Endodermal cell (in vitro differentiated cells): ENCODE measurements at places on chromosomes 12 and 14. TPM values are rescaled to one million over a fixed set of nuclear protein-coding genes. Genes with fewer than 3 reads are reported as not detected.

CCDC38 gene
- total RNA-seq = 0.19 to 0.35 TPM in 2 of 3 replicates, not detected in the other

RERG gene
- 0.42 to 0.69 TPM in 2 of 3 replicates, not detected in the other for total RNA-seq

YY1 gene
- 89.0 to 103 TPM (median 100 TPM) in 3 replicates for total RNA-seq

CYP27B1 gene
- 1.4 and 3.1 TPM in 2 replicates for total RNA-seq

KLHL33 gene
- total RNA-seq = 0.09 TPM in 2 replicates

TEX52 gene
- total RNA-seq = 0.22 and 0.41 TPM in 2 replicates

ATL1 gene
- 1.7 to 1.9 TPM (median 1.7 TPM) in 3 replicates for total RNA-seq

MSRB3 gene
- total RNA-seq = 0.72 and 1.2 TPM in 2 replicates

LRRC43 gene
- total RNA-seq = 1.4 and 1.5 TPM in 2 replicates

P2RX2 gene
- 0.55 to 1.1 TPM (median 0.97 TPM) in 3 replicates for total RNA-seq

NKX2-1 gene
- total RNA-seq = 0.34 and 0.62 TPM in 2 replicates

MMP19 gene
- 0.40 to 1.1 TPM (median 0.59 TPM) in 3 replicates for total RNA-seq

DNA sequence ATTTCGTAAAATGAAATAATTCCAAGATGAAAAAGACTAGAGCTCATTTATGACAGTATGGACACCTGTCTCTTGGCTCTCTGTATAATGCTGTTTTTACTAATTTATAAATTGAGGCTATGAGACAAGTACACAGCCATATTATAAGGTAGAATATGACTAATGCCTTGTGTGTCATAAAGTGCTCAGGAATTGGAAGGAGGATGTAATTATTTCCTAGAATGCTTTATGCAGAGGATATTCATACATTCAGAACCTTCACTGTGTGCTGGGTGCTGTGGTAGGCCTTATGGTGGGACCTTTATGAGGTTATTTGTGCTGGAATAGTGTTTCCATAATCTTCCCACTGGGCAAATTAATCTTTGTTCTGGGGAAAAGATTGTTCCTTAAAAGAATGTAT, 13.3 kb downstream of the PCNX1 start:
- no peak for DNase-seq

DNA sequence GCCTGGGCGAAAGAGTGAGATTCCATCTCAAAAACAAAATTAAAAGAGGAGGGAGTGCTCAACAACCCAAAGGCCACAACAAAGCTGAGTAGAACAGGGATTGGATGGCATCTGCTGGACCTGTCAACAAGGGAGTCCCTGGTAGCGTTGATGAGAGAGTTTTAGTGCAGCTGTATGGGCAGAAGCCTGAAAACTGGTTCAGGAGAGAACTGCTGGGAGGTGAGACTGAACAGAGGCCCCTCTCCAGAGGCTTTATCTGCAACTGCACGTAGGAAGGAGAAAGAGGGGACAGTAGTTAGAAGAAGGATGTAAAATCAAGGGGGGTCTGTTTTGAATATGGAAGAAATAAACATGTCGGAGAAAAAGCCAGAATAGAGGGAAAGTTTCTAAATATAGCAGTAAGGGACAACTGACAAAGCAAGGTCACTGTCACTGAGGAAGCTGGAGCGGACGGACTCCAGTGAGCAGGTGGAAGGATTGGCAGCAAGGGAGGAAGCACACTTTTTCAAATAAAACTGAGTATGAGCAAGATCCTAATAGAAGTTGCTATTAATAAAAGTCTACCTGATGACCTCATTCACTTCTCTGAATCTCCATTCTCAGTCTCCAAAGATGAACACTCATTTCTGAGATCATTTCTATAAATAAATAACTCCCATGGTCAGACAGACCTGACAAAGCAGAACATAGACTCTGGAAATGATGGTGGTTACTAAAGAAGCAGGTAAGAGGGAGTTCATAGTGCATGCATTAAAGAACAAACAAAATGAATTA, 11.8 kb upstream of the ATF1 start:
- DNase-seq = no peak

- no peak for DNase-seq
Measured at GRCh38 chr12:2490831-2491230, 303.9 kb upstream of the FKBP4 start.

GRCh38 chr12:129096968-129097367, 243.7 kb downstream of the GLT1D1 start:
- peak; percentile 39 for DNase-seq

DNA sequence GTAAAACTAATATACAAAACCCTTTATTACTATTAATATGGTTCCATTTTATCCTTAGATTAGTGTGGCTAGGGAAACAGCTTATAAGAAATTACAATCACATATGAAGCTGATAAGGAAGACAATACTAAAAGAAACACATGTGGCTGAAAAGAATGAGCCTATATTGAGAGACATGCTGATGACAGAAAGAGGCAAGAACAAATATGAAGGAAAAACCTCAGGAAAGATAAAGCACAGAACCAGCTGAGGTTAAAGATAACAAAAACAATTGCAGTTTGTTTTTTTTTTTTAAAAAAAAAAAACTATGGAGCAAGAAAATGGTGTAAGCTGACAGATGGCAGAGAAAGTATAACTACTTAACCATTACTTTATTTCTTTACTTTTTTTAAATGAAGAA, 69.2 kb upstream of the OSBPL8 start:
- DNase-seq = no peak

- DNase-seq = peak; percentile 22
Measured at GRCh38 chr14:75961662-75962061, 20.1 kb downstream of the TGFB3 start.

DNA sequence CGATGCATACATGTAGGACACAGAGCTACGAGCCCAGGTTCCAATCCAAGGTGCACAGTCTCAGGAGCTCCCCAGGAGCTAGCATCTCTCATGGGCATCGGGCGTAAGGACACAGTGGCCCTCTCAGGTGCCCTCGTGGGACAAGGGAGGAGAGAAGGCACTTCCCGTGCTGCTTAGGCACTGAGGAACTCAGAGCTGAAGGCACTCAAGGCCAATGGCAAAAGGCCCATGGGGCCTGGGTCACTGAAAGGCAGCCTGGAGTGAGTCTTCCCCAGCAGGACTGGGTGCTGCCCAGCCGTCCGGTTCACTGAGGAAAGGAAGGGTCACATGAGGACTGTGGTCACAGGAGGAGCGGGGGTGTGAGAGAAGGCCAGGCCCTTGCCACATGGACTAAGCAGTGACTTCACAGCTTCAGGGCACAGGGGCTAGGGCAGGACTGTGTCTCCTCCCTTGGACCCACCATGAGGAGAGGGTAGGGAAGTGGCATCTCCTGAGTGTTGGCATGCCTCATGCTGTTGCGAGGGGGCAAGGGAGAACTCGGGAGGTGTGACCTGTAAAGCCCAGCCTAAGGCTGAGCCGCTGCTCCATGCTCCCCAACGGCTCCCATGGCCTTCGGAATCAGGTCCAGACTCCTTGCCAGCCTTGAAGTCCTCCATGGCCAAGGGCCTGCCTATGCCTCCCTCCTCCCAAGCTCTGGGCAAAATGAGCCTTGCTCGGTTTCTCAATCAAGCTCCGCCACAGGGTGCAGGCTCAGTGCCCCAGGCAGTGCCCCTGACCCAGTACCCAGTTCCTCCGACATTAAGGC, 51.8 kb downstream of the CHGA start:
- DNase-seq = no peak

DNA sequence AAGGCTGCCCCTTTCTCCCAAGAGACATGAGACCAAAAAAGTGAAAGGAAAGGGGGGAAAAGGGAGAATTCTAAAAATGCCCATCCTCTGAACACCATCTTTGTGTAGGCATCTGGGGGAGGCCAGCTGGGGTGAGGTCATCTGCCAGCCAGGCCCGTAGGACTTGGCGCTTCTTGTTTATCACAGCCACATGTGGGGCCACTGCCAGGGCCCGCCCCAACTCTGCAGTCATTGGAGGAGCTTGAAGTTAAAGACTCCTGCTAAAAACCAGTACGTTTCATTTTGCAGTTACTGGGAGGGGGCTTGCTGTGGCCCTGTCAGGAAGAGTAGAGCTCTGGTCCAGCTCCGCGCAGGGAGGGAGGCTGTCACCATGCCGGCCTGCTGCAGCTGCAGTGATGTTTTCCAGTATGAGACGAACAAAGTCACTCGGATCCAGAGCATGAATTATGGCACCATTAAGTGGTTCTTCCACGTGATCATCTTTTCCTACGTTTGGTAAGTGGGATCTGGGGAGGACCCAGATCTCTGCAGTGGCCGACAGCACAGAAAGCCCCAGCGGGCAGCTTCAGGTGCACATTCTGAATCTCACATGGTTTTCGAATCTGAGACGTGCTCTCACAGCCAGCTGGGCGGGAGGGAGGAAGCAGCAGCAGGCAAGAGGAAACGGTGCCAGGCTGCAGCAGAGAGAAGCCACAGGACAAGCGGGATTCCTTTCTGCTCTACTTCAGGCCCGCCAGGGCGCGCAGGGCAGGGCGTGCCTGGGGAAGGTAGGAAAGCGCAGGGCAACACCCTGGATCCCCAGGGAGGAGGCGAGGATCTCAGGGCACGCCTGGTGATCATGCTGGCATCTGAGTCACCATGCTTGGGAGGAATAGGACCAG, at the start of gene P2RX7:
Gene P2RX7, plus strand, starts transcription at position 276 of the 881 bp plus-strand sequence. Its CDS starts 95 bp downstream, at position 371.
- DNase-seq = peak; percentile 92

- DNase-seq = no peak
Measured at GRCh38 chr14:72742118-72742837, 151.6 kb downstream of the DPF3 start.

GRCh38 chr12:69225251-69225910, 14.0 kb upstream of the CPSF6 start:
- no peak for DNase-seq
